ENCODE measurements at places on chromosomes 3 and 15.

- DNase-seq: no peak
Observed at GRCh38 chr15:57494581-57494980, 97.1 kb upstream of the MYZAP start.

DNA sequence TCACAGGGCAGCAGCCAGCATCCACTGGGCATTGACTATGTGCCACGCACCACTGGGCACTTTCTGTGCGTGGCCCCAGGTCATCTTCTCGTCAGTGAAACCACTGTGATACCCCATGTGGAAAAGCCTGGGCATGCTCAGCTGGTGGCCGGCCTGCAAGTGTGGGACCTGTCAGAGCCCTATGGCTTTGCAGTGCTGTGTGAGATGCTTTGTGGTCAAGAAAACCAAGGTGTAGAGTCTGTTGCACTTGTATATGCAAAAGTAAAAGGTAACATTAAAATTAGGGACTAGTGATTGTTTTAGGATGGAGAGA is 69.5 kb downstream of the PGPEP1L start:
- no peak for DNase-seq

- no peak for DNase-seq
Observed at GRCh38 chr15:100200287-100200880, 141.4 kb downstream of the ADAMTS17 start.

- no peak for DNase-seq
Observed at GRCh38 chr3:134651347-134652041, 672 bp upstream of the KY start.

DNA sequence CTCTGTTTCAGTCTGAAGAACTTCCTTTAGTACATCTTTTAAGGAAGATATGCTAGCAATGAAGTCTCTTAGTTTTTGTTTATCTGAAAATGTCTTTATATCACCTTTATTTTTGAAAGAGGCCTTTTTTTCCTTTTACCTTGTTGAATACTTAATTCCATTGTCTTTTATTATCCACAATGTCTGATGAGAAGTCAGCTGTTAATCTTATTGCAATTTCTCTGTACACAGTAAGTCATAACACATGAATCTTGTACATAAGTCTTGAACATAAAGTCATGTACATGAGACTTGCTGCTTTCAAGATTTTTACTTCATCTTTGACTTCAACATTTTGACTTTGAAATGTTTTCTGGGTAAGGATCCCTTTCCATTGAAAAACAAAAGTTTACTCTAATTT is 424.3 kb upstream of the ATP10A start:
- no peak for DNase-seq

GRCh38 chr15:39338251-39338650 is 242.6 kb upstream of the THBS1 start:
- DNase-seq: no peak

All from activated CD8-positive, alpha-beta memory T cell treated with anti-CD3 and anti-CD28 coated beads, Interleukin-2, amount 50 U/mL, for 4 hours (primary cell).